Right hindlimb (tissue), 1 donor: ENCODE measurements at places on chromosomes 5 and 9.

DNA sequence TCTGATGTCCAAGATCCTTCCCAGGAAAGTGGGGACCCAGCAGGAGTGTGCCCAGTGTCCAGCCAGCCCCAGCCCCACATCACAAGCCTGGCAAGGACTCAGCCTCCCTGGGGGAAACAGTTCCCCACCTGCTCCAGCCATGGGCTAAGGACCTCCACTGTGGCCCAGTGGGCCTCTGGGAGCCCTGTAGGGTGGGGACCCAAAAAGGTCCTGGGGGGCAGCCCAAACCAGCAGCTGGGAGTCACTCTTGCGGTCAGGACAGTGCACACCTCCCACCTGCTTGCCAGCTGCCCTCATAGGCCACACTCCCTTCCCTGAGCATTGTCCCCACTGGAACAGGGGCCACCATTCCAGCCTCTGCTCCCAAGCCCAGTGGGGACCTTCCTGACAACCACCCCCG, 1.7 kb downstream of the ABCA2 start:
- no peak for DNase-seq

GRCh38 chr5:16975950-16976624, 40.0 kb upstream of the MYO10 start:
- DNase-seq, result no peak

- DNase-seq, result no peak
Measured at GRCh38 chr9:136856079-136856476, 3.9 kb downstream of the MAMDC4 start.

GRCh38 chr5:131959906-131960305, 14.4 kb upstream of the MEIKIN start:
- DNase-seq, result no peak

DNA sequence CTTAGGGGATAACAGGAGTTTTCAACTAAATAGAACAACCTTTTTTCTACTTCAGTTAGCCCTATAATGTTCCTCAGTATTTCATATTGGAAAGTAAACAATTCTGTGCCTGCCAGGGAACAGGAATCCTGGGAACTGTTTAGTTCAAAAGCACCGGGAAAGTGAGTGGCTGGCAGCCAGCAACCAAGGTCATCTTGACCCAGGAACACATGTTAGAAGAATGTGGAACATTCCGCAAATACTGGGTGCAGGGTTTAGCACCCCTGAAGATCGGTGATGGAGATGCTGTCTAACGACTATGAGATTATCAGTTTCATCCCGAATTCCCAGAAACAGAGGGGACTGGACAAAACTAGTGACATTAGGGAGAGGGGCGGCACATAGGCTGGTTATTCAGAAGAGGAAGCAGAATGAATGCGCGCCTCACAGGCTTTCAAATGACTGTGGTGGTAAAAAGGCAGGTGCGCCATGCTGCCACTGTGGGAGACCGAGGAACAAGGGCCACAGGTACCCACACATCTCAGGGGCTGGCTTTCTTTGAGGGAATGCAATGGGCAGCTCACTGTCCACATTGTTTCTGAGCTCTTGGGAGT, 51.2 kb downstream of the IPPK start:
- peak; percentile 15 for DNase-seq

GRCh38 chr9:92528522-92528849, 7.3 kb downstream of the ECM2 start:
- DNase-seq, result no peak

DNA sequence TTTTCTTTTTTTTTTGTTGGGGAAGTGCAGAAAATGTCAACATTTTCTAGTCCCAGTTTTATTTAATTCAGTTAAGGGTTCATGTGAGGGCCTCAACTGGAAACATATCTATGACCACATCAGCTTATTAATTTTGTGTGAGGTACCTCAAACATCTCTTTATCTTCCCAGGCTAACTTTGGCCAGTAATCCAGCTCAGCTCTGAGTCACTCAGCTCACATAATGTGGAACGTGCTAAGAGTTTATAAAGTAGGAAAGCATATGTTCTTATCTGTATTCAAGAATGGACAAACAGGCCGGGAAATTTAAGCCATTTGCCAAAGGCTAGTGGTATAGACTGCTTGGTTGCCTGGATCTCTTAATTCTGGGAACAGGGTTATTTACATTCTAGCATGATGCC, 118.4 kb downstream of the INSYN2B start:
- no peak for DNase-seq

- peak; percentile 9 for DNase-seq
Measured at GRCh38 chr9:133773889-133774655, 35.9 kb upstream of the SARDH start.

GRCh38 chr9:82883436-82883835, 179.5 kb downstream of the RASEF start:
- DNase-seq, result no peak

GRCh38 chr9:129665389-129665775, at the start of gene PRRX2:
Gene PRRX2 (plus strand): TSS chr9:129665647. CDS start chr9:129665868, 221 bp downstream.
- peak; percentile 82 for DNase-seq

GRCh38 chr9:114207034-114207810, 51.9 kb downstream of the COL27A1 start:
- DNase-seq, result peak; percentile 84

- DNase-seq, result no peak
Measured at GRCh38 chr5:141359790-141360426, at the start of gene PCDHGB2. Gene PCDHGB2 (plus strand): TSS chr5:141359994. CDS start chr5:141360136, 142 bp downstream.

DNA sequence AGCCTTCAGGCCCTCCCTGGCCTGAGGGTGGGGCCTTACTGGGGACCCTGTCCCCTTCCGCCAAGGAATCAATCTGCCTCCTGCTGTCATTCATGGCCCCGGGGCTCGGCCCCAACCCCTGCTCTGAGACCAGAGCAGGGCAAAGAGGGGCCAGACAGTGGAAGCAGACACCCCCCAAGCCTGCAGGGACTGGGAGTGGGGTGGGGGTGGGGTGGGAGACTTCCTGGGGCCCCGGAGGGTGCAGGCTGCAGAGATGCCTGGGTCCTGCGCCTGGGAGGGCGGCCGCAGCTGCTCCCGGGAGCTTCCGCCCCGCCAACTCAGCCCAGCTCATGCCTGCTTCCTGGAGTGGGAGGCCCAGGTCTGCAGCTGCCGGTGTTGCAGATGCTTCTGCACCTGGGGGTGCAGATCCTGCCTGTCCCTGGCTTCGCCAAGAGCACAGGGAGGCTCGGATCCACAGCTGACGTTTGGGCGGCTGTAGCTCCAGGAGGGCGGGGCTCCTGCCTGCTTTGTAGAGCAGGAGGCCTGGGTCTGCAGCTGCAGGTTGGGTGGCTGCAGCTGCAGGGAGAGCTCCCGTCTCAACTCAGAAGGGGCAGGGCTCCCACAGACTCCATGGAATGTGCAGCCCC, 6.2 kb downstream of the KIF4B start:
- DNase-seq, result no peak

GRCh38 chr5:149831492-149831891, 101.4 kb downstream of the PPARGC1B start:
- no peak for DNase-seq

- no peak for DNase-seq
Measured at GRCh38 chr5:108814551-108814950, 66.9 kb downstream of the FER start.

GRCh38 chr9:95808011-95808410, 67.5 kb upstream of the ERCC6L2 start:
- DNase-seq, result no peak

DNA sequence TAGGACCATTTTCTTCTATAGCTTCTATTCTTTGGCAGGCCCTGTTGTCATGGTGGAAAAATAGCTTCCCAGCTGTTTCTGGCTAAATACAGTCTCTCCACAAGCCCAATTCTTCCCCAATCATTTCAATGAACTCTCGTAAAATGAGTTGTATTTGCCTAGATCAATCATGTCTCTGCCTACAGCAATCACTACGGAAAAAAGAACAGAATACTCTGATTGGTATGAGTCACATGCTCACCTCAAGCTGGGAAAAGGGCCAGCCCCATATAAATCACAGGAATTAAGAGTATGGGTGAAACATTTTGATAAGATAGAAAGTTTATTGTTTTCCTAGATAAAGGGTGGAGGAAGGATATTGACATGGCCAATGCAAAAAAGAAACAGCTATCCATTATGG, 711.4 kb downstream of the EFNA5 start:
- no peak for DNase-seq

DNA sequence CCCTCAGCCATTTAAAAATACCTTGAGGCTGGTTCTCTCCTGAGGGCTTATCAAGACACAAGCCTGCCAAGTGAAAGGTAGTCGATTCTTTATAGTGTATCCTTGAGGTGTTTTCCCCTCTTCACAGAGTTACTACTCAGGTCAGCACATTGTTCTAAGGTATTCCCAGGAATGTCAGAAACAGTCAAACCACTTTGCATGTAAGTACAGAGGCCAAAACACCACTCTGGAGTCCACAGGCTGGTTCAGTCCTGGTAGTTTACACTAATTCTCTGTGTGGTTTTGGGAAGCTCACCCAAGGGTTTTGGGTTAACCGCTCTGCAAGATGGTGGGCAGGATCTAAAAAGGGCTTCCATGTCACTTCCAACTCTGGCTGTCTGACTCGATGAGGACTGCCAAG, 162.3 kb upstream of the PPP2R2B start:
- DNase-seq, result no peak

- DNase-seq, result no peak
Measured at GRCh38 chr5:116763987-116764866, 189.6 kb upstream of the SEMA6A start.

DNA sequence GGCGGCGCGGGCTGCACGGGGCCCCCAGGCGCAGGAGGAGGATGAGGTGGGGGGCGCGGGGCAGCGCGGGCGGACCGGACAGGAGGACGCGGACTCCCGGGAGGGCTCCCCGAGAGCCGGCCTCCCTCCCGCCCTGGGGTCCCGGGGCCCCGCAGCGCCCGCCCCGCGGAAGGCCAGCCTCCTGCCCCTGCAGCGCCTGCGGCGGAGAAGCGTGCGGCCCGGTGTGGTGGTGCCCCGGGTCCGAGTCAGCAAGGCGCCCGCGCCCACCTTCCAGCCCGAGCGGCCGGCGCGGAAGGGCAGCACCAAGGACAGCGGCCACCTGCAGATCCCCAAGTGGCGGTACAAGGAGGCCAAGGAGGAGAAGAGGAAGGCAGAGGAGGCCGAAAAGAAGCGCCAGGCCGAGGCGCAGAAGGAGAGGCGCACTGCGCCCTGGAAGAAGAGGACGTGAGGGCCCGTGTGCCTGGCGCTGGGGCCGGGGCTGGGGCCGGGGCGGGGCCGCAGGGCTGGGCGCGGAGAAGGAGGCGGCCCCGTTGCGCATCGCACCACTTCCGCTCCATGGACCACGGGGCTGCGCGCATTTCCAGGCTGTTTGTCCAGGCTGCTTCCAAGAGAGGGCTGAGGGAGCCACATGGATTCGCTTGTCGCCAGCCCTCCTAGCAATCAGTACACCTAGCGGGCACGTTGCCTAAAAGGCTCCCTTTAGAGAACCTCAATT, 86.0 kb downstream of the ANKRD33B start:
- peak; percentile 73 for DNase-seq

- no peak for DNase-seq
Measured at GRCh38 chr5:151275803-151276202, 22.8 kb downstream of the GM2A start.

- no peak for DNase-seq
Measured at GRCh38 chr9:37369671-37370070, 52.8 kb upstream of the GRHPR start.

DNA sequence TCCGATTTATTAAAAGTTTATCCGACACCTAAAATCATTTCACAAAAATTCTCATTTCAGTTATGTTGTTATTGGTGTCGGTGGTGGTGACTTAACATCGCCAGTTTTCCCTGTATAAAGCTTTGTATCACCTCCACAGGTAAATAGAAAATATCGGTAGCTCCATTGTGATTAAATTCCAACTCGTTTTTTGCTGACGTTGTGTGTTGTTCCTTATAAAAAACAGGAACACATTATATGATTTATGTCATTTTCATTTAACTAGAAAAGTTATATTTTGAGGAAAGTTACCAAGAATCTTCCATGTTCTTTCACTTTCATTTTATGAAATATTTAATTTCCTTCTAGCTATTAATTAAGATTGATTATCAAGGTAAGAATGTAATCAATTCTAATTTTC, 635.9 kb downstream of the CDH18 start:
- no peak for DNase-seq

DNA sequence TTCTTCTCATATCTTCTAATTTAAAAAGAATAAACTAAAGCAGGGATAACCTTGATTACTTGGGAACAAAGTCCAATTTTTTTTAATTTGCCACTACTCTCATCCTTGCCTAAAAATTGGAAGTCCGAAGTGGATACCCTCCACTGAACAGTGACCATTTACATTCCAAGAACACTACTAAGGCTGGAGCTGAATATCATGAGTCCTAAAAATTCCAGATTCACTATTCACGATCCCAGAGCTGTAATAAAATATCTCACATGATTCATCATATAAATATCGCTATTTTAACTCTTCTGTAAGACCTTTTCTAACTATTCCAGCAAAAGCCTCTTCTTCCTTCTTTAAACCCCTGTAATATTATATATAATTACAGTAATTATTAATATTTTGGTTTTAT, 57.4 kb downstream of the ATPSCKMT start:
- no peak for DNase-seq

DNA sequence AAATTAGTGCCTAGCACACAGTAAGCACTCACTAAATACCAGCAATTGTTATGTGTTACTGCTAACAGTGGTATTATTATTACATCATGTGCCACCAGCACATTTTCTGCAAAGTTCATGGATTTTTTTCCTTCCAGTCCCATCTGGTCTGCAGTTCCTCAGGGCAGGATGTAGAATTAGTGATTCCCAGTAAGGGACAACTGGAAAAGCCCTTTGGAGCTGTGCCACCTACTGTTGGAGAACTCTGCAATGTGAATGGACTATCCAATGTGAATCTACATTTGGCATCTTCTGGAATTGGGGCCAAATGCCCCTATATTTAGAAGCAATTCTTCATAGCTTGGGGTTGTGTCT, 154.0 kb downstream of the CDH6 start:
- no peak for DNase-seq

DNA sequence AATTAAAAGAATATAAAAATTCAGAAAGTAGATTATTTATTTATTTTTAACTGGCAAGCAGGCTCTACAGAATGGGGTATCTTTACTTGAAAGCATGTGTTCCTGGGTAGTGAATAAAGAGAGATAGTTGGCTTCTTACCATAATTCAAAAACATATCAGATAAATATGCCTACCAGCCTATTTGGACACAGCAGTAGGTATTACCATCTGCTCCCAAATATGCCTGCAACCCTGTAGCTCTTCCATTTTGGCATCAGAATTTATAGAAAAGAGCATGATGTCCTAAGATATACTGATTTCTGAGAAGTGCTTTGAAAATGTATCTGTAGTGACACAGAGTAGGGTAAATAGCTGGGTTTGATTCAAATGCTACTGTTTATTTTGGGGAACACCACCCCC, 1300.5 kb upstream of the DMAC1 start:
- DNase-seq, result no peak
